ENCODE measurements at places on chromosomes 4 and X. TPM values are rescaled to one million over a fixed set of nuclear protein-coding genes. Genes with fewer than 3 reads are reported as not detected.

The HHIP gene
- total RNA-seq = not detected

The SYNPO2 gene
- 0.11 TPM for total RNA-seq

The RNF150 gene
- 0.08 TPM for total RNA-seq

The TLR1 gene
- total RNA-seq = 2.4 TPM

The PABPC5 gene
- not detected for total RNA-seq

The MSL3 gene
- 19.6 TPM for total RNA-seq

The HGFAC gene
- not detected for total RNA-seq

The LRBA gene
- total RNA-seq = 42.7 TPM

The ATOH1 gene
- total RNA-seq = not detected

The MAOB gene
- total RNA-seq = not detected

The CSAG1 gene
- total RNA-seq = not detected

The EXOC1 gene
- 17.8 TPM for total RNA-seq

The FAT4 gene
- total RNA-seq = 0.65 TPM
